ENCODE measurements at places on chromosomes 12 and 14.

- no peak overlapping the region for H3K4me3 ChIP-seq
- H3K27me3 ChIP-seq: no peaks in the 10 kb centered on the region
- no peaks in the 10 kb centered on the region for H3K36me3 ChIP-seq
- H3K27ac ChIP-seq: no peak overlapping the region
Measured at GRCh38 chr12:124393831-124394230, 98.9 kb downstream of the RFLNA start.

DNA sequence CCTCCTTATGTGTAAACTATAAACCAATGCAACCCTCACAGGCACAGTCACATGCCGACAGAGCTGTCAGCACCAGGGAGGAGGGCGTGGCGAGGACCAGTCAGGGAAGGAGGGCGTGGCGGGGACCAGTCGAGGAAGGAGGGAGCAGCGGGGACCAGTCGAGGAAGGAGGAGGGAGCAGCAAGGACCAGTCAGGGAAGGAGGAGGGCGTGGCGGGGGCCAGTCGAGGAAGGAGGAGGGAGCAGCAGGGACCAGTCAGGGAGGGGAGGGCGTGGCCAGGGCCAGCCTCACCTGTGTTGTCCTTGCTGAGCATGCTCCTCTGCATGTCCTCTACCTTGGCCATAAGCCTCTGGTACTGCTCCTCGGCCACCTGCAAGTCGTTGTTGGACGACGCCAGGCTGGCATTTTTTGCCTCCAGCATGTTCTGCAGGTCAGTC lies 24.2 kb downstream of the GOLGA3 start:
- H3K4me3 ChIP-seq: no peak overlapping the region
- no peak for DNase-seq
- no peak overlapping the region for H3K27ac ChIP-seq
- H3K36me3 ChIP-seq: no peaks in the 10 kb centered on the region

DNA sequence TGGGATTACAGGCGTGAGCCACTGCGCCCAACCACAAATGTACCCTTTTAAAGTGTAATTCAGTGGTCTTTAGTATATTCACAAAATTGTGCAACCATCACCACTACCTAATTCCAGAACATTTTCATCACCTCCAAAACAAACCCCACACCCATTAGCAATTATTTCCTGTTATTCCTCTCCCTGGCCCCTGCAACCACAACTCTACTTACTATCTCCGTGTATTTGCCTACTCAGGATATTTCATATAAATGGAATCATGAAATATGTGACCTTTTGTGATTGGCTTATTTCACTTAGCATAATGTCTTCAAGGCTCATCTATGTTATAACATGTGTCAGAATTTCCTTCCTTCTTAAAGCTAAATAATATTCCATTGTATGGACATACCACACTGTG lies 16.0 kb upstream of the AQP2 start:
- H3K4me3 ChIP-seq: no peak overlapping the region
- H3K27ac ChIP-seq: no peak overlapping the region
- no peak for DNase-seq
- H3K4me1 ChIP-seq: no peaks in the 10 kb centered on the region
- H3K27me3 ChIP-seq: peaks cover 24% of the 10 kb centered on the region

GRCh38 chr12:53963434-53964314 lies 9.0 kb downstream of the HOXC12 start:
- H3K27me3 ChIP-seq: peaks cover 67% of the 10 kb centered on the region
- peaks cover 37% of the 10 kb centered on the region for H3K4me1 ChIP-seq
- no peak for DNase-seq
- no peak overlapping the region for H3K27ac ChIP-seq

DNA sequence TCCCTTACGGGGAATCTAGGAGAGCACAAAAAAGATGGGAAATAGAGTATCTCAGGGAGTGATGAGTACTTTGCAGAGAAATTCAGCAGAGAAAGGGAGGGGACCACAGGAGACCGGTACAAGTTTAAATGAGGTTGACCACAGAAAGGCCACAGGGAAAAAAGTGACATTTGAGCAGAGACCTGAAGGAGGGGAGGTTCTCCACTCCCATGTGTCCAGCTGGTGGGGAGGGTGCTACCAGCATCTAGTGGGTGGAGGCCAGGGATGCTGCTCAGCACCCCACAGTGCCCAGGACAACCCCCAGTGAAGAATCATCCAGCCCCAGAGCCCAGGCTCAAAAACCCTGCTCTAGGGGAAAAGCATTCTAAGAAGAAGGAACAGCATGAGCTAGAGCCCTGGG lies 34.6 kb downstream of the TESC start:
- H3K4me3 ChIP-seq: peak overlapping the region; percentile 91
- H3K36me3 ChIP-seq: no peaks in the 10 kb centered on the region
- H3K4me1 ChIP-seq: peaks cover 76% of the 10 kb centered on the region
- peak overlapping the region; percentile 98 for H3K27ac ChIP-seq

Data from natural killer cell treated with Interleukin-12 subunit alpha and Interleukin-12 subunit beta and Interleukin-15 and Interleukin-18, amount 100 ng/mL, for 72 hours (primary cell).